ENCODE measurements at places on chromosomes 2 and 18. TPM values are rescaled to one million over a fixed set of nuclear protein-coding genes. Genes with fewer than 3 reads are reported as not detected.

Gene IKZF2
- 28.6 TPM for total RNA-seq

Gene GPN1
- total RNA-seq, result 24.3 TPM

Gene CNGA3
- 0.51 TPM for total RNA-seq

Gene CTIF
- 23.4 TPM for total RNA-seq

Gene TLX2
- total RNA-seq, result not detected

Gene RPIA
- 17.4 TPM for total RNA-seq

Gene TMEM247
- not detected for total RNA-seq

Gene C2orf81
- total RNA-seq, result 1.0 TPM

Gene THSD7B
- 9.8 TPM for total RNA-seq

Gene EGR4
- total RNA-seq, result not detected

Gene CYS1
- total RNA-seq, result 5.4 TPM

Gene LYPD1
- 3.6 TPM for total RNA-seq

Gene ESPNL
- 1.0 TPM for total RNA-seq

Gene GCG
- total RNA-seq, result not detected

Gene ARHGAP28
- total RNA-seq, result 26.0 TPM

Gene SOWAHC
- 23.0 TPM for total RNA-seq

Gene MAB21L4
- 23.0 TPM for total RNA-seq

Gene MARCO
- 2.7 TPM for total RNA-seq

Gene ERMN
- total RNA-seq, result not detected

Gene SOCS6
- 30.3 TPM for total RNA-seq

GRCh38 chr2:5618271-5618670 lies 73.9 kb upstream of the SOX11 start:
- peak; percentile 34 for DNase-seq

GRCh38 chr2:28647682-28648081 lies 103.9 kb upstream of the PPP1CB start:
- no peak for DNase-seq

- peak; percentile 86 for DNase-seq
Measured at GRCh38 chr2:11692966-11693521, 23.0 kb upstream of the NTSR2 start.

GRCh38 chr2:174518395-174518794 lies 31.6 kb upstream of the GPR155 start:
- no peak for DNase-seq

DNA sequence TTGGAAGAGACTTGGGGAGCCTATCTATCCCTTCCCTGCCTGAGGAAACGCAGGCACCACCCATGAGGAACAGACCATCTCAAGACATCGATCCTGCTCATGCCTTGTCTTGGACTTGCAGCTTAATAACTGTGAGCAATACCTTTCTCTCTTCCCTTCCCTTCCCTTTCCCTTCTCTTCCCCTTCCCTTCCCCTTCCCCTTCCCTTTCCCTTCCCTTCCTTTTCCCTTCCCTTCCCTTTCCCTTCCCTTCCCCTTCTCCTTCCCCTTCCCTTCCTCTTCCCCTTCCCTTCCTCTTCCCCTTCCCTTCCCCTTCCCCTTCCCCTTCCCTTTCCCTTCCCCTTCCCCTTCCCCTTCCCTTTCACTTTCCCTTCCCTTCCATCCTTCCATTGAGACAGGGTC lies 650.7 kb upstream of the SOX11 start:
- no peak for DNase-seq

GRCh38 chr18:12564378-12564777 lies 93.5 kb downstream of the SPIRE1 start:
- no peak for DNase-seq

GRCh38 chr2:96881349-96882195 lies 11.7 kb upstream of the SEMA4C start:
- DNase-seq, result no peak

DNA sequence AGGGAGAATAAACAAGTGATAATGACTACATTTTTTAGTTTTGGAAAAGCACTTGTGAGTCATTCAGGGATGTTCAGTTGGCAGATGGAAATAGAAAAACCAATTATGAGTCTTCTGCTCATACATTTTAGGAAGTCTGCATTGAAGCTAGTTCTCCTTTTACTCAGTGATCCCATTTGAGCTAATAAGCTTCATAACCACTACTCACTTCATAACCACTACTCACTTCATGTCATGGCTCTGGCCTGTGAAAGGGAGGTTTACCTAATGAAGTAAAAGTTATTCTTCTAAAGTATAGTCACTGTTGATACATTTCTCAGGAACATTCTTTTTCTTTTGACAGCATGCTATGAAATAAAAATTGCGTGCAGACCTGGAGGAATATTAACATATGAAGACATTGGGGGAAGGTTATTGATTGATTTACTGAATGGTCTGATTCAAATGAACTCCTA lies 948.7 kb downstream of the TSN start:
- no peak for DNase-seq

DNA sequence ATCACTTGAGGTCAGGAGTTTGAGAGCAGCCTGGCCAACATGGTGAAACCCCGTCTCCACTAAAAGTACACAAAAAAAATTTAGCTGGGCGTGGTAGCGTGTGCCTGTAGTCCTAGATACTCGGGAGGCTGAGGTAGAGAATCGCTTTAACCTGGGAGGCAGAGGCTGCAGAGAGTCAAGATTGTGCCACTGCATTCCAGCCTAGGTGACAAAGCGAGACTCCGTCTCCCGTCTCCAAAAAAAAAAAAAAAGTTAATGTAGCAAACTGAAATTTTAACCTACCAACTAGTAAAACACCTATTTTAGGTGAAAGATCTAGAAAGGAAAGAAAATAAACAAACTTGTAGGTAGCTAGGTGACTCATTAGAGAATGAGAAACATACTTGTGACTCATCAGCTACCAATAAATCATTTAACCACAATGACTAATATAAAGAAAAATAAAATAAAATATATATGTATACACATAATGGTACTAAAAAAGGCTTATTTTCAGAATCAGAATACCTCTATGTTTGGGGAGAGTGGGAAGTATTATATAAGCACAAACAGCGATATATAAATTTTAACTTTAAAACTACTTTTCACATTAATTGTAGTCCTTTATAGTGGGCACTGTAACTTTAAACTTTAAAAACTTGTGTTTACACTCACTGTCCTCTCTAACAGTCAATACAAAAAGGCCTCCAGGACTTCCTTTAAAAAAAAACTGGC lies 36.6 kb downstream of the DARS1 start:
- no peak for DNase-seq

- DNase-seq, result no peak
Measured at GRCh38 chr18:9090578-9090977, 11.9 kb upstream of the NDUFV2 start.

GRCh38 chr2:110773401-110773921 lies 41.1 kb downstream of the ACOXL start:
- peak; percentile 86 for DNase-seq

DNA sequence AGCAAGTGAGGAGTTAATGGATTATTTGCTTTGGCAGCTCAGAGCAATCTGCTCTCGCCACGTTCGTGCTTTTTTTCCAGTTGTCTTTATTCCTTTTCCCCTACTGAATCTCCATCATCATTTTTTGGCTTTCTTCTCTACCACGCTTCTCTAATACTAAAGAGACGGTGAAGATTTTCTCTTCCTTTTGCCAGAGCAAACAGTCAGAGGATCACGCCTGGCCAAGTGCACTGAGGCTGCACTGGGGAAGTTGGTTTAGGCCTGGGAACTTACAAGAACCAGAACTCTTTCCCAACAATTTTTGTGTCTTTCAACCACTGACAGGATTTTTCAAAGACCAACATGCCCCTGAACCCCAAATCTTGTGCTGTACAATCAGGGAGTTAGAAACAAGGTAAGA lies 172.3 kb downstream of the PID1 start:
- DNase-seq, result no peak

DNA sequence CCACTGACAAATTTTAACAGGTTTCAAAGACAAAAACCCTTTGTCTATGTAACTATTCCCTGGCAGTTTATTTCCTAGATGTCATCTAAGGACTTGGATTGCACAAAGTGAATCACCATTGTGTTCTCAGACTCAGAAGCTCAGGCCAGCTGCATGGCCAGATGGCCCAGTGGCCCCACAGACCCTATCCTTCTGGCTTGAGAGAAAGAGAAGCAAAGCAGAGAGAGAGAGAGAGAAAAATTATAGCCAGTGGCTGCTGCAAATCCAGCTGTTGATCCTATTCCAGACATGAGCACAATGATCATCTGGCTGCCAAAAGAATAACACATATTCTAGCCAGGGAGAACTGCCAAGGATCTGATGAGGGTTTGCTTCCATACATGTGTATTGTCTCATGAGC lies 25.8 kb downstream of the CTLA4 start:
- DNase-seq, result peak; percentile 97

DNA sequence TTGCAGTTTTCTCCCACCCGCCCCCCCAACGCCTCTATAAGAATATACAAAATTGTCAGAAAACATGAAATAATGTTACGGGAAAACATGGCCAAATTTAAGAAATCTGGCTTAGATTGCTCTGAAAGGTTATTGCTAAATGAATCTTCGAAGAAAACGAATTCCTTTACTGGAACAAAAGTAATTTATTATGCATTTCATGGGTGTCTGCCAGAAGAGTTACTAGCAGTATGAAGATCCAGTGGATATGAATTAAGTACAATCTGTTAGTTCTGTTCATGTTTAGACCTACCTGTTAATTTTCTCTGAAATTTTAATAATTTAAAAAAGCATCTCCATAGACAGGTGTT lies 21.9 kb downstream of the GATA6 start:
- no peak for DNase-seq

DNA sequence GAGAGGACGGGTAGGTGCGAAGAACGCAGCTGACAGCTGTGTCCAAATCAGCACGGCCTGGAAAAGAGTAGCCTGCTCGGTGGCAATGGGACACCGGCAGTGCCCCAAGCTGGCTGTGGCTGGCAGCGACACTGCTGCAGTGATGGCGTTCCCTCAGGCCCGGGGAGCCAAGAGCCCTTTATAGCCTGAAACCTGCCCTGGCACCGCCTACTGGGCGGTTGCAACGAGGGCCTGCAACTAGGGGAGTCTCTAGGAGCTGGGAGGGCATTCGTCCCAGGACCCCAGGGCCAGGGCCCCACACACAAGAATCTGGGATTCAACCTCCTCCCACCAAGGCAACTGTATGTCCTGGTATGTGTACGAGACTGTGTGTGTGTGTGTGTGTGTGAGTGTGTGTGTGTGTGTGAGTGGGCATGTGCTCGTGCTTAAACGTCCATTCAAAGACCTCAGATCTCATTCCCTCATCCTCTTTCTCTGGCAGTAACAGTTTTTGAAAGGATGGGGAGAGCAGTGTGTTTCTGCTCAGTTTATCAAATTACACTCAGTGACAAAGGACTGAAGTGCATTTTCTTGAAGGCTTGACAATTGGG lies 6.8 kb upstream of the CYP26B1 start:
- DNase-seq, result no peak

DNA sequence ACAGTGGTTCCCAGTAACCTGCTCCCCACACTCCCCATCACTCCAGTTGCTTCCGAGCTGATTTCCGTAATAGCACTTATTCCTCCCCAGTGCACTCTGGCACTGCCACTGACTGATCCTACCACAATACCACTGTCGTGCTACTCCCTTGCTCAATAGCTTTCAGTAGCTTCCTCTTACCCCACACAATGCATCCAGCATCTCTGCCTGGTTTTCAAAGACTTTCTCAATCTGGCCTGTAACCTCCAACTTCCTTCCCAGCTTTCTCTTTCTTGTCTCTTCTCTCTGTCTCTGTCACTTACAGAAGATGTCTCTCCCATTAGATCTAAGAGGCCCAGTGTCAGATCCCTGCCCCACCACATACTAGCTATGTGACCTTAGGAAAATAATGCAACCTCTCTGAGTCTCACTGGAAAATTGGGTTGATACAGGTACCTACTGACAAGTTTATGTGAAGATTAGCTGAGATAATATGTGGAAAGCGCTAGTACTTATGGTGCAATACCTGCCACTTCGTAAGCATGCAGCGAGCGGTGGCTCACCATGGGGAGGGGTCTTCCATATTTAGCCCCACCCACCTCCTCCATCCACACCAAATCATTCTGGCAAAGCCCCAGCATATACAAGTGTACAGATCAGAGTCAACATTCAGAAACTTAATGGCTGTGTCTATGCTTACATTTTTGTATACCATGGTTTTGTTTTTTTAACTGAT lies 36.7 kb downstream of the SFXN5 start:
- DNase-seq, result no peak

DNA sequence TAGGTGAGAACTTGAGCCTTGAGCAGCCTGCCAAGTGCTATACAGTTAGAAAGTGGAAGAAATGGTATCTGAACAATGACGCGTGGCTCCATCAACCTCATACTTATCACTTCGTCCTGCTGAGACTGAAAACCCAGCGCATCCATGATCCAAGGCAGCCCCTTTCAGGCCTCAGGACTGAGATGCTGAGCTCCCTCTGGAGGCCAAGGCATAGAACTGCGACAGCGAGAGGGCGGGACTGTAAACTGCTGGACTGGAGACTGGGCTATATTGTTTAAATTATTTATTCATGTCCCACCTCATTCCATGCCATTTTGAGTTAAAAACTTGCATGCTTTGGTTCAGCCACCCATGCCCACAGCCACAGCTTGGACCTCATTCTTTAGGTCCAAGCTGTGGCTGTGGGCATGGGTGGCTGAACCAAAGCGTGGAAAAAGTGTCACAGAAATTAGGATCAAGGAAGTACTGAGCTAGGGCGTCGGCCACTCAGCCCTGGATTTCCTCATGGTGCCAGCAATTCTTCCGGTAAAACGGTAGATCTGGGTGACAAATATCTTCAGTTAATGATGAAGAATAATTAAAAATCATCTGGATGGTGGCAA lies 195.5 kb downstream of the L3MBTL4 start:
- DNase-seq, result peak; percentile 73

GRCh38 chr2:106358081-106358480 lies 110.1 kb downstream of the RGPD3 start:
- no peak for DNase-seq

DNA sequence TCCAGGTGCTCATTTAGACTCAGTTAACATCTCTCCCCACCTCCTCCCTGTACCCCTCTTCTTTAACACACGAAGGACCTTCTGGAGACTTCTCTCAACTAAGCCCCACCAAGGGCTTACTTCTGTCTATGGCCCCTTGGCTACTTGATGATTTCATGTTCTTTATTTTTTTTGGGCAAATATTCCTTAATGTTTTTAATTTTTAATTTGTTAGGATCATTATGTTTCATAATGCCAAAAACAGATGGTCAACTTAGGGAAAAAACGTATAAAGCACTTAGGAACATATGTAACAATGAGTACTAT lies 25.9 kb downstream of the IL37 start:
- DNase-seq, result no peak

DNA sequence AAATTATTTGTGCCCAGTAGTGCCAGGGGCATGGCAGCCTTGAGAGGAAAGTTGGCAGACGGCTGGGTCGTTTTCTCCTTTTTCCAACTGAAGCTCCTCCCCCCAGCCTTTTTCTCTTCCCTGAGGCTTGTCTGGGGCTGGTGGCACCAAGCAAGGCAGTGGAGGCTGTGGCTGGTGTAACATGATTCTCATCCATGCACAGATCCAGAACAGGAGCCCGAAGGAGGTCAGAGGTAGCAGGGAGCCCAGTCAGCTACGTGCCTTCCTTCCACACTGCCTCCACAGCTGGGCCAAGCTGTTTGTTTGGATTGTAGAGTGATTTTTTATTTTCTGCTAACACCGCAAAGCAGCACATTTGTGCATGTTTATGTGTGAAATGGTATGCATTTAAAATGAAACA lies 170.3 kb upstream of the MGAT5 start:
- DNase-seq, result peak; percentile 33
